WERI-Rb-1 (cell line): ENCODE measurements at places on chromosomes 7 and 10.
A peak's percentile ranks its signal among the peaks of the same experiment; 100 is the strongest.

DNA sequence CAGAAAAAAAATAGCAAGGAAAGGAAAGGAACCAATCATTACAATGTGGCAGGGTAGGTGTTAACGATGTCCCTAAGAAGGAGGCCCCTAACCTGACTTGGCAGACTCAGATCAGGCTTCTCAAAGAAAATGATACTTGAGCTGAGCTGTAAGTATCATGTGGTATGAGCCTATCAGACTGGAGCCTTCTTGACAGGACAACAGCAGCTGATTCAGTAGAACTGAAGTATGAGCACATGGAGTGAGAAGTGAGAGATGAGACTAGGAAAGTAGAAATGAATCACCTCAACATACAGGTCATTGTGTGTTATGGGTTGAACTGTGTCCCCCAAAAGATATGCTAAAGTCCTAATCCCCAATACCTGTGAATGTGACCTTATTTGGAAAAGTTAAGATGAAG, 66.3 kb downstream of the MTERF1 start:
- DNase-seq: no peak

GRCh38 chr10:46033602-46034011, 3.2 kb upstream of the NCOA4 start:
- DNase-seq: peak; percentile 15

DNA sequence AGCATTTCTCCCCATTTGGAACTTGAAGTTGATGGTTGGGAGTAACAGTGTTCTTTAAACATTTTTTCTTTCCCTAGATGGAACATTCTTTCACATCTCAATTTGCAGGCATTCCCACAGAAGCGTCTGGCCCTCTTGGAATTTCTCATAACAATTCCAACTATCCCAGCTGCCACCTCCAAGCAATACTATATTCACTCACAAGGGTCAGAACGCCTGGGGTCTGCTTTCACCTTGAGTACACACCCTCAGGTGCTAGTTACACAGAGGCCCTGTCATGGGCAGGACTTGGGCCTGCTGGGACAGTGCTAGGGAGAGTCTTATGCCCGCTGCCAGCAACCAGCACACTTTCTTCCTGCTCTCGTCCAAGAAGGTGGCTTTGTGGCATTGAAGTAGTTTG, 136.5 kb downstream of the JCAD start:
- DNase-seq: no peak

- DNase-seq: no peak
Measured at GRCh38 chr7:133822001-133822641, 305.0 kb upstream of the LRGUK start.

DNA sequence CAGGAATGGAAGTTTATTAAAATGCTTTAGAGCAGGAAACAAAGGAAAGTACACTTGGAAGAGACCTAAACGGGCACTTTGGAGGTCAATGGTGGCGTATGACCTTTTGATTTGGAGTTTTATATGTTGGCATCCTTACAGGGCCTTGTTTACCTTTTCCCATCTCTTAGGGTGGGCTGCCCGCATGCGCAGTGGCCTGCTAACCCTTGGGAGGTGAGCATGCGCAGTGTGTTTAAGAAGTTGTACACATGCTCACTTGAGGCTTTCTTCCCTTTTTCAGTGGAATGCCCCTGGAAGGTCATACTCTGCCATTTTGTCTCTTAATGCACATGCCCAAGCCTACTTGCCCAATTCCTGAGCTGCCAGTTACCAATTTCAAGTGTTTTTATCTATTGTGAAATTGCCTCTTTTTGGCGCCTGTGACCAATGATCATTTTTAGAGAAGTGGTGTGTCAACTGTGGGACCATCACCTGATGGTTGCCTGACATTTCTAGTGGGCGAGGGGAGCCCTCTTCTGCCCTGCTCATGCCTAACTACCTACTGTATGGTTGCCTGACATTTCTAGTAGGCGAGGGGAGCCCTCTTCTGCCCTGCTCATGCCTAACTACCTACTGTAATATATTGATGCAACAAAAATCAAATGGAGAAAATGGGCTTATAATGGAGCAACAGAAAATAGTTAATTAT, 138.0 kb downstream of the PPP1R9A start:
- peak; percentile 40 for DNase-seq

GRCh38 chr7:135512135-135512887, 2.4 kb upstream of the CNOT4 start:
- peak; percentile 44 for DNase-seq

DNA sequence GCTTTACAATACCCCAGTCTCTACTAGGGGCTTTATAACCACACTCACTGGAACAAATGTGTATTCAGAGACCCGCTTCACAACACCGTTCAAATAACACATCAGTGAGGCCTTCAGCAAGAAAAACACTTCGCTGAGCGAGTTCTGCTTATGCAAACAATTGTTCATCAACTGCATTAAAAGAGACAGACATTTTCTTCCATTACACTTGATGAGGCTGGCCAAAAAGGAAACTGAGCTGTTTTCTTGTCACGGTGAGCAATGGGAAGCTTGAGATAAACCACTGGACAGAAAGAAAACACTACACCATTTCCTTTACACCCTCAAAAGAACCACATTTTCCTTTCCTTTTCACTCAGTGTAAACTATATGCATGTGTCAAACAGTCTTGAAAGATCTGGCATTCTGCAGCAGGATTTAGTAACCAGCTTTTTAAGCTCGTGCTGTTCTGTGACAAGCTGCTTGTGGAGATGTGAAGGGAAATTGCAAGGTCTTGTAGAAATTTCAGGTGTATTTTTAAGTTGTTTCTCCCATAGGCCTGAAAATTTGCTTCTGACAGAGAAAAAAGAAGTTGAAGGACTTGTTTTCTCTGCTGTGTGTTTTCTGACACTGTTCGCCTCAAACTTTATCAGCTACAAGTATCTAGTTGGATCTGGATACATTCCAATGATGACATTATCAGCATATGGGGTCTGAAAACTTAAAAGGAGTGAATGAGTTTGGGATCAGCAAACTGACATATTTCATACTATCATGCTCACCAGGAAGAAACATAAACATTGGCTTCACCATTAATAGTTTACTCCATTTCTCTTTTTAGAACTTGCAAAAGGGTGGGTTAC, 693.1 kb downstream of the PARD3 start:
- DNase-seq: no peak

DNA sequence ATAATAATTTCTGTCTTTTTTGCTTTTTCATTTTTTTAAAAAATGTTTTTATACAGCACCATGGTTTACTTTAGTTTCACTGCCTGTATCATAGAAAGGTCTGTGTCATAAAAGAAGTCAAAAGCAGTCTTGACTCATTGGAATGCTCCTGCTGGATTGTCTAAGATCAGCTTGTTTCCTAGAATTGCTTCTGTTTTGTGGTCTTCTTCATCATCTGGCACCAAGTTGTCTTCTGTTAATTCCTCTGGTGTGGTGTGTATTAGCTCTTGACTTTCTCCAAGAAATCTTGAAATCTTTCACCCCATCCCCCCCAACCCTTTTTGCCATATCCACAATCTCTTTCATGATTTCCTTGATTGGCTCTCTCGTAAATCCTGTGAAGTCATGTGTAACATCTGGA, 250.3 kb upstream of the CXCL12 start:
- no peak for DNase-seq

GRCh38 chr7:133702078-133702477, 425.1 kb upstream of the LRGUK start:
- DNase-seq: no peak

DNA sequence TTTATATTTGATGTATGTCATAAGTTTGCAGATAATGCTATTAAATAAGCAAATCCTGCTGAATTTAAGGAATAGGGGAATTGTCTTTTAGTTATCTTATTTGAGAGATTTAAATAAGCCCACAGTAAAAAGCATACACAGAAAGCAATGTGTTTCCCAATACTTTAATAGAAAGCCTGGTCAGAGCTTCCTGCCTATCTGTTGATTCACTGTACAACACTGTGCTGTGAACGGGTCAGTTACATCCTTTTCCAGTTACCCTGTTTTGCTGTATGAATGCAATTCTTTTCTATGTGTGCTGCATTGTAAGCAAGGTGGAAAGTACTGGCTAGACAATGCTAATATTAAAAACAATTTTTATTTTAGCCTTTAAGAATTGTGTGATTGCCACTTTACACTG, 81.2 kb downstream of the ANKRD7 start:
- DNase-seq: no peak
